IPS DF 19.7 (cell line): ENCODE measurements at places on chromosomes 11 and 22.

GRCh38 chr22:49686495-49687219 is 141.0 kb downstream of the BRD1 start:
- no peak for DNase-seq

- DNase-seq = no peak
Measured at GRCh38 chr22:23047742-23048141, 22.6 kb upstream of the GNAZ start.

DNA sequence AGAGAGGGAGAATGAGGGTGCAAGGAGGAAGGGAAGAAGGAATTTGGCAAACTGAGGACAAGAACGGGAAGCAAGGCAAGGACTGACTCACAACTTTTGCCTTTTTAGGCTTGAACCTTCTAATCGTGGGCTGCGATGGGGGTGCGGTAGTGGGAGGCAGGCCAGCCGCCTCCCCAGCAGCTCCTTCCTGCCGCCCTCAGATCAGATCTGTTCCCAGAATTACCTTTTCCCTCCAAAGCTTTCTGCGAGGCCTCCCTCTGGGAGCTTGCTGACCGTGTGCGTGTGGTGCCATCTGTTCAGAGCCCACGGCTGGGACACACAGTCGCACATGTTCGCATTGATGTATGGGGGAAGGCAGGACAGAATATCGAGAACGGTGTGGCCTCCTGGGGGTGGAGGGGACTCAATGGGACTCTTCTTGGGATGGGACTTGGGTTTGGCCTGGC is 86.9 kb upstream of the PARVA start:
- DNase-seq = no peak

DNA sequence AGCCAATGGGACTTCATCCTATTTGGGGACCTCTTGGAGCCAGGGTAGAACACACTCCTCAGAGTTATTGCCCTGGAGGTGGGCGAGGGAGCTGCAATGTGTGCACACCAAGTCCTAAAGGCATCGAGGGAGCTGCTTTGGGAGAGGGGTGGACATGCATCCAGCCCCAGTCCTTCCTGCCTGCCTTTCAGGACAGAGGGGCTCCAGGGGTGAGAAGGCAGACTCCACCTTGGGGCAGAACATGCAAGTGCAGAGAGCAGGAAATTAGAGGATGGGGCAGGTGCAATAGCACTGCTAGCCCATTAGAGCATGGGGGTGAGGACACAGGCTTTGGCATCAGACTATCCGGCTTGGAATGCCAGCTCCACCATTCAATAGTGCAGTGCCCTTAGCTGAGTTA is 288.5 kb downstream of the OPCML start:
- DNase-seq = peak; percentile 38

GRCh38 chr11:62817129-62817528 is 11.9 kb upstream of the NXF1 start:
- DNase-seq = no peak

DNA sequence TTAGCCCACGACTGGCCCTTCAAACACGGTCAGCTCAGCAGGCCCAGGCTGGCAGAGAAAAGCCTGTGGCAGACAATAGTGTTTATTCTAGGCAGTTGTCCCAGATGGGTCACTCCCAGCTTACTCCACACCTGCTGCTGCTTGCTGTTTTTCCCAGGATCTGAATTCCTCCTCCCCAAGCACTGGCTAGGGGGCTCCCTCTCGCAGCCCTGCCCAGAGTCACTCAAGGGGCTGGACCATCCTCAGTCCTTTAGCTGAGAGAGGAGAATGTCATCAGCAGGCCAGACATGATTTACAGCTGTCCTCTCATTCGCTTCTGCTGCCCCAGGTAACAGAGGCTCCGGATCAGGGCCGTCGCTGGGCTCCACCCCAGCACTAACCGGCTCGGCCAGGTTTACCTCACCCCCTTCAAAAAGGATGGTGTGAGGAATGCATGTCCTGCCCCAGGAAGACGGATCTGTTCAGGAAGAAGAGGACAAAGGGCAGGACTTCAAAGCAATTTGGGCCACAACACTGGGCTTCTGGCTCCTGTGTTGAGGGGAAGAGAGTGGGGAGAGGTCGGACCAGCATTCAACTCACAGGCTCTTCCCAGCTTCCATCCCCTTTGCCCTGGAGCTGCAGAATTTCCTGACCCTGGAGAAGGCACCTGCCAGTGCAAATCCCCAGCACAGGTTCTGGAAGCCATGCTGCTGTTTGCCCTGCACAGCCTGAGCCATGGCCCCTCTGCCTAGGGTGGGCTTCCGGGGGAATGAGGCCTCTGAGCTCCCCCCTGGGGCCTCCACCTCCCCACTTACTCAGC is 59.7 kb upstream of the BARX2 start:
- peak; percentile 56 for DNase-seq

- DNase-seq = no peak
Measured at GRCh38 chr22:19178065-19178656, 375 bp downstream of the SLC25A1 start.

DNA sequence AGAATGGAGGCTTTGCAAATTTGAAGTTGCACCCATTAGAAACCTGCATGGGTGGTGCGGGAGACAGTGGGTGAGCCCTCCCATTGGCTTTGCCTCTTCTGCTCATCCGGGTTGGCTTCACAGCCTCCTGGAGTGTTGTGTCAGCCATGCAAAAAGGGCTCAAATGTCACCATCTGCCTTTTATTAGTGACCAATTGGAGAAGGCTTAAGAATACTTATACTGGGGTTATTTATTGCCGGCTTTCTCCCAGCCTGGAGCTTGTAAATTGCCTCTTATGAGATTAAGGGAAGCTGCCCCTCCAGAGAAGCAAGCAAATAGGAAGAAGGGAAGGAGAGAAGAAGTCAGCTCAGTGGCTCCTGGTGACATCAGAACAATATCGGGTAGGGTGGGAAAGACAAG is 182.6 kb downstream of the ST3GAL4 start:
- no peak for DNase-seq

GRCh38 chr11:12289667-12290476 is 87.5 kb upstream of the PARVA start:
- DNase-seq = no peak

GRCh38 chr11:62108971-62109404 is 14.8 kb upstream of the INCENP start:
- DNase-seq = no peak

GRCh38 chr11:8209208-8209807 is 40.5 kb upstream of the RIC3 start:
- no peak for DNase-seq

DNA sequence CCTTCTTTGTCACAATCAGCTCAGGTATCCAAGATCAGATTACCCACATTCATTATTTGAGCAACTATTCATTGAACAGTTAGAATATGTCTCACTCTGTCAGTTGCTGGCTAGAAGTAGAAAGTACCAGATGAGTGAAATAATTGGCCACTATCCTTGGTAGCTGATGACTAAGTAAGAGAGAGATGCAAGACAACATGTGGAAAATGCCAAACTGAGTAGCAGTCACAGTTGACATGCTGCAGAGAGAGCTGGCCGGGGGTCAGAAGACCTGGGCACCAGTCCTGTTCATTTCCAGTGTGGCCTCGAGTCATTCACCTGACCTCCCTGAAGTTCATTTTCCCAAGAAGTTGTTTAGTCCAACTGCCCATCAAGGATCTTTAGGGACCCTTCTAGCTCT is 22.5 kb upstream of the SMIM35 start:
- no peak for DNase-seq

DNA sequence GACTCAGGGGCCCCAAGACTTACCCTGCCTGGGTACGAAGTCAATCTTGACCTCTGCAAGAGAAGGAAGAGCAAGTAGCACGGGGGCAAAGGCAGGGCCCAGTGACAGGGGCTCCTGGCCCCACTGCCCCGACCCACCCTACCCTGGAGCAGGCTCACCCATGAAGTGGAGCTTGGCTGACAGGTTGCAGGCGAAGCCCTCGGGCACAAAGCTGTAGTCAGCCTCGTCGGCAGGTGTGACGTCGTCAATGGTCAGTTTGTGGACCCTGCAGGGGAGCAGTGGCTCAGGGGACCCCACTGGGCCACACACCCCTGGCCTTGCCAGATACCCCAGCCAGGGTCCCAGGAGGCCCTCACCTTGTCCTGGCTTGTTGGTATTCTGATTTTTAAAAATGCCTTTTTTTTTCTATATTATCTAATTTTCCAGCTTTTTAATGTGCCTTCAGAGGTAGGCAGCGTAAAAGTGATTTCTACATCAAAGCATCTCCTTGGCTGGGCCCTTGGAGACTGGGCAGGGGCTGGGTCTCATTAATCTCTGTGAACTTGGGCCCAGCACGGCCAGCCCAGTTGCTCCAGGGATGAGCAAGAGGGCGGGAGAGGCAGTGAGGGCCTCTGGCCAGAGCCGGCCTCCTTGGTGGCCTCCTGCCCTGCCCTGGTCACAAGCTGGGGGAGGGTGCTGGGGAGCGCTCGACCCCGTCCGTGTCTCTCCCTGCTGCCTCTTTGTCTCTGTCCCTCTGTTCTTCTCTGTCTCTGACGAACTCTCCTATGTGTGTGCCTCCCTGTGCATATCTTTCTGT is 11.3 kb downstream of the MYBPC3 start:
- no peak for DNase-seq

GRCh38 chr11:75768112-75768908 is at the start of gene DGAT2:
Gene DGAT2 (plus strand): TSS chr11:75768778. CDS start chr11:75768992, 214 bp downstream.
- DNase-seq = no peak

GRCh38 chr11:18669711-18670110 is 28.9 kb upstream of the TMEM86A start:
- no peak for DNase-seq

DNA sequence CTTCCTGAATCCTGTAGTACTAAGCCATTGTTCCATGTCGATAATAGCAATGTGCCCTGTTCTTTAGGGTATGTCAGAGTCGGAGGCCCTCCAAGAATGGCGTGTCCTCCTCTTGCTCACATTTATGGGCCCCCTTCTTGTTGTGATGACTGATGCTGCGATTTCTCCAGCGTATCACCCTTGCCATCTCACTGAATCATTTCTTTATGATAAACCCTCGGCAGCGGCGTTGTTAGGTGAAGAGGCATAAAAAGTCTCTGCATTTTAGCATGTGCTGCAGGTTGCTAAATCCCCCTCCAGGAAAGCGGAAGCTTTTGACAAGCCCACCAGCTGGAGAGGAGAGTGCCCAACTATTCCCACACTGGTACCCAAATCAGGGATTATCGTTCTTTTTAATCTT is 1045.3 kb downstream of the BRD1 start:
- no peak for DNase-seq

- no peak for DNase-seq
Measured at GRCh38 chr22:41909310-41910049, 5.4 kb downstream of the SHISA8 start.

DNA sequence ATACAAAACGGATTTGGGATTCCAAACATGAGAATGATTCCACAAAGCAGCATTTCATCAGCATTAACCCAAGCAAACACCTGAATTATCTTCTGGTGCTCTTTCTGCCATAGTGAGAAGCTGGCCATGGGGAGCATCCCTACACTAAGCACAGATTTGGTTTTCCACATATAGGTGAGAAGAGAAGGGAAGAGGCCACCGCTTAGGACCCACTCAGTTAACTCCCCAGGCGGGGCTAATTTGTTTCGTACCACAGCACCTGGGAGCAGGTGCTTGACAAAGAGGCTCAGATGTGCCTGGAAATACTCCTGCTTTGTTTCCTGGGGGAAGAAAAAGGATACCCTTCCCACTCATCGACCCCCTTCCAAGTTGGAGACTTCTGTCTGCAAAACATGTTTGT is 64.2 kb downstream of the RAB30 start:
- DNase-seq = no peak

- no peak for DNase-seq
Measured at GRCh38 chr11:118569670-118570069, 2.5 kb upstream of the ARCN1 start.

- DNase-seq = peak; percentile 17
Measured at GRCh38 chr11:57116654-57117053, 65.1 kb upstream of the LRRC55 start.
